ENCODE measurements at places on chromosomes 1 and 21.

DNA sequence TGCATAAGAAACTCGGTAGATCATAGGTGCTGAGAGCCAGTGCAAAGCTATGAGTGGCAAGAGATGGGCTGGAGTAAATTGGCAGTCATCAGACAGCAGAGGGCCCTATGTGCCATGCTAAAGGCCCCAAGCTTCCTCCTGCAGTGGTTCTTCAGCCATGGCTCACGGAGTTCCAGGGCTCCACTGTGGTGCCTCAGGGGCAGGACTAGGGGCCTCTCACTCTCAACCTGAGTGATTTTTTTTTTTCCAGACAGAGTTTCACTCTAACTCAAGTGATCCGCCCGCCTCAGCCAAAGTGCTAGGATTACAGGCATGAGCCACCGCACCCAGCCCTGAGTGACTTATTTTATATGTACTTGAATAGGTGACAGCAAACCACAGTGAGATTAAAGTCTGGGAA is 10.4 kb upstream of the GJA8 start:
- DNase-seq = no peak

DNA sequence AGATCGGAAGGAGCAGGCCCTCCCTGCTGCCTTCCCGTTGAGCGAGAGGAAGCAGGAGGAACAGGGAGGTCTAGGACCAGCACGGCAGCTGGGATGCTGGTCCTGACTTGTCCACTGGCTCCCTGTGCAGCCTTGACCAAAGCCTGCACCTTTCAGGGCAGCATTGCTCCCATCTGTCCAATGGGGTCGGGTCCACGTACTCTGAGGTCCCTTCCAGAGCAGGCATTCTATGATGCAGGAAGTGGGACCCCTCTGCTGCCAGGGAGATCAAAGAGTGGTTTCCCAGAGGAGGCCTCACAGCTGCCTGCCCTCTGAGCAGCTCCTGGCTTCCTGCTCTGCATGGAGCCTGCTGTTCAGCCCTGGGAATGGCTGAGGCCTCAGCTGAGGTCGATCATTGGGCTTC is 21.7 kb upstream of the ZNF362 start:
- no peak for DNase-seq

DNA sequence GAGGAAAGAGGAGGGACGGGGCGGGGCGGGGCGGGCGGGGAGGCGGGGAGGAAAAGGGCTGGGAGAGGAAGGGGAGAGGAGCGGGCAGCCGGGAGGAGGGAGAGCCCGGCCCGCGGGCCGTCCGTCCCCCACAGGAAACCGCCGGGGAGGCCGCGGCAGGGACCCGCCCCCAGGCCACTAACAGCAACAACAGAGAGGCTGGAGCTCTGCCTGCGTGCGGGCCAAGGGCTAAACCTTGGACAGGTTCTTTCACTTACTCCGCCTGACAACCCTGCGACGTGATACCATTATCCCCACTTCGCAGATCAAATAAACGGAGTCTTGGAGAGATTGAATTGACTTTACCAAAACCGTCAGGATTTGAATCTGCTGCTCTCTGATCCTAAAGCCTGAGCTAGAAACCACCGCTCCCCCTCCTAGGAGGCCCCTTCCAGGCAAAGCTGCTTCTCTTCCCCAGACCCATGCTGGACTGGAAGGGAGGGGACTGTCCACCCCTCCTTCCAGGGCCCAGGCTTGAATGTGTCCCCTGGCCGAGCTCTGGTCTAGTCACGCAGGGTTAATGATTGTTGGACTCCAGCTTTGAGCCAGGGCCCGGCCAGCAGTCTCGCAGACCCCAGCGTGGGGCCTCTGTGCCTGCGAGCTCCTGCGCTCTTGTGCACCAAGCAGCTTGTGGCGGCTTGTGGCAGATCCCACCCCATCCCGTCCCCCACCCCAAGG is at the start of gene EVA1B:
EVA1B (minus strand) TSS at position 10 of the 717 bp plus-strand sequence. CDS start 608 bp downstream, outside the sequence.
- no peak for DNase-seq

- DNase-seq = no peak
Observed at GRCh38 chr1:72280711-72281110, 1.6 kb downstream of the NEGR1 start.

DNA sequence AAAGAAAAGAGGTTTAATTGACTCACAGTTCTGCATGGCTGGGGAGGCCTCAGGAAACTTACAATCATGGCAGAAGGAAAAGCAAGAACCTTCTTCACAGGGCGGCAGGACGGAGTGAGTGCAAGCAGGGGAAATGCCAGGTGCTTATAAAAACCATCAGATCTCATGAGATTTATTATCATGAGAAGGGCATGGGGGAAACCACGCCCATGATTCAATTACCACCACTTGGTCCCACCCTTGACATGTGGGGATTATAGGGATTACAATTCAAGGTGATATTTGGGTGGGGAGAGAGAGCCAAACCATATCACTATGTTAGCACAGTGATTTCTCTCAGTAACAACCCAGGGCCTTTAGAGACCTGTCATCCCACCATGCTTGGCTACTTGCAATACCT is 39.9 kb downstream of the LRRN2 start:
- no peak for DNase-seq

GRCh38 chr1:63662056-63662836 is 69.0 kb downstream of the PGM1 start:
- DNase-seq = no peak

DNA sequence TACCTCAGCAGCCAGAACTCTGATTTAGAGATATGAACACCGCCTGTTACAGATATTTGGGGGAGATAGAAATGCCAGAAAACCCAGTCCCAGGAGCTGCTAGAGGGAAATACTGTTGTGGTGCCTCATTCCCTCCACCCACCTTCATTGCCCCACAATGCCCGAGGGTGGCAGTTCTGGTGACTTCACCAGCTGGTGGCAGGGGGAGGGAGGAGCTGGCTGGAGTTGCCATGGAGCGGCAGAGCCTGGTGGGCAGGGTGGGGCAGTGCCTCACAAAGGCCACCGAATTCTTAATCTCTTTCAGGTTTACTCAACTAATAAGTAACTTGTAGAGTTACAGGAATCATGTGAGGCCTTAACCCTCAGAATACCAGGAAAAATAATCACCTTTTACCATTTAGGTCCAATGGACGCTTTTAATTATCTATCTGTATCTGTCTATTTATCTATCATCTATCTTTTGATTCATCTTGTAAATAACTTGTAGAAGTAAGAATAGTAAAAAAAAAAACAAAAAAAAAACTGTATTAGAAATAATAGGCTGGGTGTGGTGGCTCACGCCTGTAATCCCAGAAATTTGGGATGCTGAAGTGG is 11.7 kb upstream of the S100A11 start:
- peak; percentile 49 for DNase-seq

DNA sequence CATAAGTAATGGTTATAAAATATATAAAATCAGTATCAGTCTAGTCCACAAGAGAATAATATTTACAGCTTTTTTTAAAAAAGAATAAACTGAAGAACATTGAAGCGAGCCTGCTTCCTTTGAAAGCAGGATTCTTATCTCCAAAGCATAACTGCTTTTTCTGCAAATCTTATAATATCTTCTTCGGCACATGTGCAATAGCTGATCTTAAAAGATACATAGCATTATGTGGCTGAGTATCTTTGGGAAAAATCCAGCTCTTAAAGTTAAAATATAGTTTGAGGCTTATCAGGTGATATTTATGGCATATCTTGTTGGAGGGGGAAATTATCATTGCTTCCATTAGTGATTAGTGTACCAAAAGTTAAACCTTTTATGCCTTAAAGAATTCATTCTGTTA is 523.9 kb upstream of the ADGRL4 start:
- no peak for DNase-seq

- DNase-seq = no peak
Observed at GRCh38 chr21:45867671-45868081, 113.9 kb upstream of the COL6A1 start.

- no peak for DNase-seq
Observed at GRCh38 chr1:66540434-66541032, 6.6 kb downstream of the SGIP1 start.

- peak; percentile 78 for DNase-seq
Observed at GRCh38 chr1:226662642-226663326, 76.3 kb downstream of the ITPKB start.

DNA sequence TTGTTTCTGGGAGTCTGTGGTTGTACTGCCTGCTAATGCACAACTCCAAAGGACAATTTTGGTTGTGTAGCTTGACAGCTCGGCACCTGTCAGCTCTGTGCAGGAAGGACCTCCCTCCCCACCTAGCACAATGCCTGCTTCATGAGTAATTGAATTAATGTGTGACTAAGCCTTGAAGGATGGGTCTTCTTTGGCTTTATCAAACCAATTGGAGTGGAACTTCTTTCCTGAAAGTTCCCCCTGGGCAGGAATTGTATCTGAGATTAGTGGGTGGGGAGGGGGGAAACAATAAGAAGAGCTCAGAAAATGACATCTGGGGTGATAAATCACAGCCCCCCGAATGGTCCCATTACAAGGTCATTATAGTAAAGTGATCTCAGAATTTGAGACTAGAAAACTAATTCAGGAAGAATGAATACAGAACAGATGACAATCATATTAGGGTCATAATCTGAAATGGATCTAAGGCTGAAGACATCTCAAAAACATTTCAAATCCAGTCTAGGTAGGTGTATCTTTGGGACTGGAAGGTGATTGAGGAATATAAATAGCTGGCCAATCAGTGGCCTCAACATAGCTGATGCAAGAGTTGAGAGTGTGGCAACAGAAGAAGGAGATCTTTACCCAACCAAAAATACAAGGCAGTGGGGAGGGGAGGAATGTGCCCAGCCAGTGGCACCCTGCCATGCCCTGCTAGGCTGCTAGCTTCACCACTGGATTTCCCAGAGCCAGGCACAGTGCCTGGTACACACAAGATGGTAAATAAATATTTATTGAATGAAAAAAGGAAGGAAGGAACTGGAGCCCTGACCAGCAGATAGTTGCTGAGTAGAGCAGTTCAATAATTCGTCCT is 10.1 kb upstream of the SESN2 start:
- DNase-seq = no peak

DNA sequence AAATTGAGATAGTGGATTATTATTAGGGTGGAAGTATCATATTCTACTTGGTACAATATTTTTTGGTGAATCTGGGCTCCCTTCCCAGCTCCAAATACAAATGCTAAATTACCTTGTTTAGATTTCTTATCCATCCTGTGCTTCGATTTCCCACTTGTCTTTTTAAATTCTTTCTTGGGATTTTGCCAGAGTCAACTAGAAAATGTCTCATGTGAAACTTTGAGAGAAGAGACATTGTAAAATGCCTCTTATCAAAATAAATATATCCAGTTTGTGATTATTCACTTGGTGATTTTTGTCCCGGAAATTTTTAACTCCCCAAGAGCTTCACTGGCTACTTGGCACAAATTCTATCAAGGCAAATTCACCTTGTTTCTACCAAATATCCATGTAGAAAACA is 202.0 kb downstream of the FMN2 start:
- no peak for DNase-seq

DNA sequence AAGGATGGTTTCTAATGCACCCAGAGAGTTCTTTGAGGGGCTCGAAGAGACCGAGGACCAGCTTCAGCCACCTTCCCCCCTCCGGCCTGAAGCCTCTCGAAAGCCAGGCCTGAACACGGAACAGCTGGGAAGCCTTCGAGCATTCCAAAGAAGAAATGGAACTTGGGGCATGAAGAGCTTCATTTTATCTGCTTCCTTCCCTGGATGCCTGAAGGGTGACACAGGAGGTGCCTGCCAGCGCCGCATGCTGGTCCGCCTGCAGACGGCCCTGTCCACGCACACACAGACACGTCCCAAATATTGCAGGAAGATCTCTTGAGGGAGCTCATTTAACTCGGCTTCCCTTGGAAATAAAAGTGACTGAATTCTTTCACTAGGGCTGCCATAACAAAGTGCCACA is 73.7 kb downstream of the TOMM20 start:
- DNase-seq = no peak

DNA sequence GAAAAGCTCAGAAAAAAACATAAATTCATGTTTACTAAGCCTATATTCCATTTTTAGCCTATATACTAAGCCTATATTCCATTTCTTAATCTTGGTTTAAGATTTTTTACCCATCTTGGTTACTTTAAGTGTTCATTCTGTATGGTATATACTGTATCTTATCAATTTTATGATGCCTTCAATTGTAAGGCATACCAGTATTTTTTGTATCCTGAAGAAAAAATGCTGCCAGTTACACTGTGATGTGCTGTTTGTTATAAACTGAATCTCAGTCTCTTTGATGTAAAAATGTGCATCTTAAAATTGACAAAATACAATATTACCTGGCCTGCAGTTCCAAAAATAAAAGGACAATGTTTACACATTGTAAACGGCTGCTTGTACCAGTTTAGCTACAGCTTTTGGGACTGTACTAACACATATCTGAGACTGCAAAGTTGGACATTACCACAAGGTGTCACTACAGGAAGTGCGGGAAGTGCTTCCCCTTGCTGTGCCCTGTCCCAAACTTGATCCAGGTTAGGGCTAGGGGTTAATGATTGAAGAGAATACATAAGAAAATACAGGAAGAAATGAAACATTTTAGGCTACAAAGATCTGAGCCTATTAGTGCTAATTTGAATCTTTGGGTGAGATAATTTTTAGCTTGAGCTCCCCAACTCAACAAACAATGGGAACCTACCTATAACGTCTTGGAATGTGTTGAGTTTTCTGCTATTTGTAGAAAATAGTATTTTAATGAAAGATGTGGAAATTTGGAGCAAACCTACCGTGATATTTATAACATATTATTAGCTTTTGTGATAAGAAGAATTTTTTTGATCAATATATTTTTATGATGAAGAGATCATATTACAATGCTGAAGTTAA is 108.9 kb downstream of the LBR start:
- no peak for DNase-seq

- no peak for DNase-seq
Observed at GRCh38 chr1:91781901-91782622, 103.9 kb downstream of the TGFBR3 start.

- no peak for DNase-seq
Observed at GRCh38 chr1:89762386-89762778, 58.5 kb upstream of the LRRC8D start.

DNA sequence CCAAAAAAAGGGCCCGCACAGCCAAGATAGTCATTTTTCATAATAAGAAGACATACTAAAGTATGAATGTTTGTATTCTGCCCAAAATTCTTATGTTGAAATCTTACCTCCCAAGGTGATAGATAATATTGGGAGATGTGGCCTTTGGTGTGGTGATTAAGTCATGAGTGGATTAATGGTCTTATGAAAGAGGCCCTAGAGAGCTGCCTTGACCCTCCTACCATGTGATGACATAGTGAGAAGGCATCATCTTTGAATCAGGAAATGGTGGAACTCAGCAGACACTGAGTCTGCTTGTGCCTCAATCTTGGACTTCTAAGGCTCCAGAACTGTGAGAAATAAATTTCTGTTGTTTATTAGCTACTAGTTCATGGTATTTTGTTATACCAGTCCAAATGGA is 11.8 kb upstream of the RNPC3 start:
- no peak for DNase-seq
